ENCODE measurements at places on chromosomes 2 and 18.

DNA sequence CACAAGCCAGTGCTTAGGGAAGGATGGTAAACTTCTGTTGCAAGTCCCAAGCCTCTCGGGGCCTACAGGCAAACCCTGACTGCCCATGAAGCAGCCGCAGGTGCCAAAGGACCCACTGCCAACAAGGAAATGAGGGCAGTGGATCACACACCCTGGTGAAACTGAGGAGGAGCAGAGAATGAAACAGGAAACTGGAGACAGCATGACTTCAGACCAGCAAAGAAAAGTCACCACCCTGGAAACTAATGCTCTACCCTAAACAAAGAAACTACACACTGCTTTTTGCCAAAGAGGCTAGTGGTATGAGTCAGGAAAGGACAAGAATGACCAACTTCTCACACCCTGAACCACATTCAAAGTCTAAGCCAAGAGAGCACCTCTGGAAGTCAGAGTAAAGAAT, 97.2 kb downstream of the MYO5B start:
- no peak for ATAC-seq

- ATAC-seq: peak; percentile 81
Measured at GRCh38 chr2:120109186-120110061, 96.5 kb downstream of the EPB41L5 start.

DNA sequence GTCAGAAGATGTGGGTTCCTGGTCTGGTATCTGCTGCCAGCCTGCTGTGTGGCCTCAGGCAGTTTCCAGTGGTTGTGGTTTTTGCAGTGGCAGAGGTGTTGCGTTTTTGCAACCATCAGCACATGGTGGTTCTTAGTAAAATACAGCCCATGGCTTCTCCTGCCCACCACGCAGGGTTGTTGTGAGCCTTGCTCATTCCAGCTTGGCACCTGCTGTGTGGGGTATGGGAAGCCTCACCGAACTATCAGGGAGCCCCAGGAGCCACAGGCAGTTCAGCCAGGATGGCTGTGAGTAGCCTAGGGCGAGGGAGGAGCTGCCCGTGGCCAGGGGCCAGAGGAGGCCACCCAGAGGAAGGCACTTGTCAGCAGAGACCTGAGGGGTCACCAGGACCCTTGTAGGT, 9.8 kb downstream of the ARID5A start:
- no peak for ATAC-seq

- ATAC-seq: no peak
Measured at GRCh38 chr2:143594161-143594560, 464.9 kb downstream of the ARHGAP15 start.

GRCh38 chr2:127083819-127084503, 23.0 kb downstream of the BIN1 start:
- peak; percentile 23 for ATAC-seq

- no peak for ATAC-seq
Measured at GRCh38 chr2:64708829-64709228, 55.1 kb upstream of the SERTAD2 start.

DNA sequence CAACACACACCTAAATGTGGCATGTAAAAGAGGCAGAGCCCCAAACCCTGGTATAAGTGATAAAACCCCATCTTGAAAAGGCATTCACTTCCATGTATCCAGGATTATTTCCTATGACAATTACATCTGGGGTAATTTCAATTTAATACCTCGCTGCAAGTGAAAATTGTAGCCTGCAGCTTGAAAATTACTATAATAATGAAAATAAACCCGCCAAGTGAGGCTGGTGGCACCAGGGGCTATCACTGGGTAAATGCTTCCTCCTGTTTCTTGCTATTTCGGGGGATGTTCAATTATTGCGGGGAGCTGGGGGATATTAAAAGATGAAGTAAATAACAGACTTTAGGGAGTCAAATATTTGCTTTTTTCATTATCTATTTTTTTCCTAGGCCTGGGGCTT, 159.5 kb upstream of the CAPN13 start:
- ATAC-seq: no peak

DNA sequence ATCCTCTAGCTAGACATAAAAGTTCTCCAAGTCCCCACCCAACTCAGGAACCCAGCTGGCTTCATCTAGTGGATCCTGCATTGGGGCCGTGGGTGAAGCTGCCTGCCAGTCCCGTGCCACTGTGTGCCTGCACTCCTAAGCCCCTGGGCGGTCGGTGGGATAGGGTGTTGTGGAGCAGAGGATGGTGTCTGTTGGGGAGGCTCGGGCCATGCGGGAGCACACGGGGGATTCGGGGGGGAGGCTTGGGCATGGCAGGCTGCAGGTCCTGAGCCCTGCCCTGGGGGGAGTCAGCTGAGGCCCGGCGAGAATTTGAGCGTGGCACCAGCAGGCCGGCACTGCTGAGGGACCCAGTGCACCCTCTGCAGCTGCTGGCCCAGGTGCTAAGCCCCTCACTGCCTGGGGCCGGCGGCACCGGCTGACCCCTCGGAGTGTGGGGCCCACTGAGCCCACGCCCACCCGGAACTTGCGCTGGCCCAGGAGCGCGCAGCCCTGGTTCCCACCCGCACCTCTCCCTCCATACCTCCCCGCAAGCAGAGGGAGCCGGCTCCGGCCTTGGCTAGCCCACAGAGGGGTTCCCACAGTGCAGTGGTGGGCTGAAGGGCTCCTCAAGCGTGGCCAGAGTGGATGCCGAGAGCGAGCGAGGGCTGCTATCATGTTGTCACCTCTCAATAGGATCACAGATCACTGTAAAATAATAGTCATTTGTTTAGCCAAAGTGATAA, 86.4 kb downstream of the ARL6IP6 start:
- no peak for ATAC-seq

DNA sequence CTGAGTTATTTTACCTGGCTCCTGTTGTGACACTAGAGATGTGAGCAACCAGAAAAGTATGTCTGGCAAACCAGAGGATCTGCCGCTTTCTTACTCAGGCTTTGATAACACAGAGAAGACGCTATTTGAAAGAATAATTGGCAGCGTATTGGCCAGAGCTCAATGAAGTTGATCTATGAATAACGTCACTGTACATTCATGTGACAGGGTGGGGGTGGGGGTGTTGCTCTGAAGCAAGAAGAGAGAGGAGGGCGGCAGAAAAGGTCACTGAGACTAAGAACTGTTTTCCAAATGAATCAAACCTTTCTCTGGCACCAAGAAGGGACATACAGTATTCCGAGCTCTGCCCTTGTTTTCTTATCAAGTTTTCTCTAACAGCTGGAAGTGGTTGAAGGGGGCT, 1.7 kb upstream of the ONECUT2 start:
- ATAC-seq: no peak

GRCh38 chr2:233350708-233351107, 3.6 kb upstream of the DGKD start:
- peak; percentile 91 for ATAC-seq

- no peak for ATAC-seq
Measured at GRCh38 chr2:45172142-45172541, 162.9 kb upstream of the SIX2 start.

DNA sequence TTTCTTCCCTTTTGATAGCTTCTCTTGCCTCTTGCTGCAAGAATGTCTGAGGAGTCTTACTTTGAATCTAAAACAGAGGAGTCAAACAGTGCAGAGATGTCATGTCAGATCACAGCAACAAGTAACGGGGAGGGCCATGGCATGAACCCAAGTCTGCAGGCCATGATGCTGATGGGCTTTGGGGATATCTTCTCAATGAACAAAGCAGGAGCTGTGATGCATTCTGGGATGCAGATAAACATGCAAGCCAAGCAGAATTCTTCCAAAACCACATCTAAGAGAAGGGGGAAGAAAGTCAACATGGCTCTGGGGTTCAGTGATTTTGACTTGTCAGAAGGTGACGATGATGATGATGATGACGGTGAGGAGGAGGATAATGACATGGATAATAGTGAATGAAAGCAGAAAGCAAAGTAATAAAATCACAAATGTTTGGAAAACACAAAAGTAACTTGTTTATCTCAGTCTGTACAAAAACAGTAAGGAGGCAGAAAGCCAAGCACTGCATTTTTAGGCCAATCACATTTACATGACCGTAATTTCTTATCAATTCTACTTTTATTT, 133.5 kb upstream of the CDCA7 start:
- ATAC-seq: no peak

GRCh38 chr18:8329186-8329771, 280.0 kb upstream of the RAB12 start:
- peak; percentile 53 for ATAC-seq

GRCh38 chr18:57539702-57540101, 46.8 kb downstream of the FECH start:
- ATAC-seq: no peak

- ATAC-seq: no peak
Measured at GRCh38 chr2:101655702-101656422, 41.6 kb upstream of the MAP4K4 start.

DNA sequence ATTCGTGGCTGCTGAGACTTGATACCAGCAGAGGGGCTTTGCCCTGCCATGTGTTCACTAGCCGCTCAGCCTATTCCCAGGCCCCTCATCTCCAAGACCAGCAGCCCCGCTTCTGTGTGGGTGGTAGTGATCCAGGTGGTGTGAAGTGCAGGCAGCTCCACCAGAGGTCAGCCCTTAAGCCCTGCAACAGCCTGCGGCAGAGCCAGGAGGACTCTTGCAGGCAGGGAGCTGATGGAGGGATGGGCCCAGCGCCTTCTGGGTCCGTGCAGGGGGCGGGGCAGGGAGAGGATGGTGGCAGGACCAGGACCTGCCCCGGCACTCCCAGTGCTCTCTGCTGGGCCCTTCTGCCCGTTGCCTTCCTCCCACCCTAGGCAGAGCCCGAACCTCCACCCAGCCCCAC, 162.0 kb downstream of the SH3BP4 start:
- no peak for ATAC-seq

DNA sequence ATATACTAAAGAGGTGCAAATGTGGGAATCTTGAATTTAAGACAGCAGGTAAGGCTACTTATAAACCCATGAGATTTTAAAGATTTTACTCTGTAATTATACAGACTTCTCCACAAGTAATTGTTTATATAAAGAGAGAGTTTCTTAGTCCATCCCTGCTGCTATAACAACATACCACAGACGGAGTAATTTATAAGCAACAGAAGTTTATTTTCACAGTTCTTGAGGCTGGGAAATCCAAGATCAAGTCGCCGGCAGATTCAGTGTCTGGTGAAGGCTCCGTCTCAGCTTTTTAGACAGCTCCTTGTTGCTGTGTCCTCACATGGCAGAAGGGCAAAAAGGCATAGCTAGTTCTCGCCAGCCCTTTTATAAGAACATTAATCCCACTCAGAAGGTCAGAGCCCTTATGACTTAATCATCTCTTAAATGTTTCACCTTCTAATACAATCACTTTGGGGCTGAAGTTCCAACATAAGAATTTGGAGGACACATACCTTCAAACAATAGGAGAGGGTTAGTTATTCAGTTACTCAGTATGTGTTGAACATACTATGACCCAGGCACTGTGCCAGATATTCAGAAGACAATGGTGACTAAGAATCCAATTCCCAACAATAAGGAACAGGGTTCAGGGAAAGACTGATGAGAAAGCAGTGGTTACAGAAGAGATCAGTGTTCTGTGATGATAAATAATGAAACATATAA, 466.0 kb downstream of the RIT2 start:
- ATAC-seq: no peak

GRCh38 chr18:11113046-11113548, 36.3 kb downstream of the PIEZO2 start:
- no peak for ATAC-seq

DNA sequence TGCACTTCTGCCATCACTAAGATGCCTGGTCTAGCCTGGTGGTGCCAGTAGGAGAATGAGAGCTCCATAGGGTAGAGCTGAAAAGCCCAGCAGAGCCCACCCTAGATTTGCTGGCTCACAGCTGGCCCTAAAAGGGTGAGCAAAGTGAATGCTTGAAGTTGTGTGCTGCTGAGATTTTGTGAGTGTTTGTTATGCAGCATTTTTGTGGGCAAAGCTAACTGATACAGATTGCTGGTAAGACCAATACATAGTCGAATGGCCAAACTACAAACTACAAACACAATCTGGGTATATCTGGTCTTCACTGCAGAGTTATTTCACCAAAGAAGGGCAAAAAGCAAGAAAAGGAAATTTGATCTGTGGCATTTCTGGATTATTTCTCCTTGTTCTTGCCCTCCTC, 7.1 kb upstream of the AGAP1 start:
- ATAC-seq: no peak

GRCh38 chr2:162111958-162112850, 38.2 kb upstream of the DPP4 start:
- no peak for ATAC-seq

- no peak for ATAC-seq
Measured at GRCh38 chr2:154554046-154554445, 144.4 kb upstream of the KCNJ3 start.

GRCh38 chr18:77084688-77085035, 47.9 kb downstream of the MBP start:
- ATAC-seq: no peak

- ATAC-seq: no peak
Measured at GRCh38 chr18:76482971-76483691, 11.9 kb downstream of the ZNF516 start.

GRCh38 chr2:127510073-127510472, 16.2 kb downstream of the IWS1 start:
- ATAC-seq: no peak

GRCh38 chr2:69111076-69111475, 98.1 kb downstream of the ANTXR1 start:
- no peak for ATAC-seq

DNA sequence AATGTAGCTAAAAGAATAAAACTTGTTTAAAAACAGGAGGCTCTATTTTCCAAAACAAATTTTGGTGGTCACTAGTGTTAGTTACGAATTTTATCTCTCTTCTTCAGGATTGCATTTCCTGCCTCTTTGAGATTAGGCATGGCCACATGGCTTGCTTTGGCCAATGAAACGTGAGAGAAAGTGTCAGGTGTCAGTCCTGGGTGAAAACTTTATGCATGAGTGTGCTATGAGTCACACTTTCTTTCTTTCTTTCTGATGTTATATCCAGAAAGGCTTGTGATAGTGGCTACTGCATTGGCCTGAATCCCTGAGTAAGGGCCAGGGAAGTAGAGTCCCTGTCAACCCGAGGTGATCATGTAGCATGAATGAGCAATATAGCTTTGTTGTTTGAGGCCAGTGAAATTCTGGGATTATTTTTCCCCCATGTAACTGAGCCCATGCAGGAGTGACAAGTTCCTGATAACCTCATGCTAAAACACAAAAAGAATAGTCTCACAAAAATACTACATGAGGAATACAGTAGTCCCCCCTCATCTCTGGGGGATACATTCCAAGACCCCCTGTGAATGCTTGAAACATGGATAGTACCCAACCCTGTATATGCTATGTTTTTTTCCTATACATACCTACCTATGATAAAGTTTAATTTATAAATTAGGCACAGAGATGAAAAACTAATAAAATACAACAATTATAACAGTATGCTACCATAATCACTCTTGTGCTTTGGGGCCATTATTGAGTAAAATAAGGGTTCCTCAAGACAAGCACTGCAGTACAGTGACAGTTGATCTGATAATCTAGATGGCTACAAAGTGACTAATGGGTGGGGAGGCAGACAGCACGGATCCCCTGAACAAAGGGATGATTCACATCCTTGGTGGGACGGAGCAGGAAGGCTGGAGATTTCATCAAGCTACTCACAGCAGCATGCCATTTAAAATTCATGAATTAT, 109.5 kb downstream of the CDC42EP3 start:
- peak; percentile 89 for ATAC-seq

GRCh38 chr2:96788442-96789244, 27.4 kb upstream of the CNNM3 start:
- peak; percentile 90 for ATAC-seq

Measured in SK-N-SH treated with all-trans-retinoic acid at 6 μM for 48 hours (cell line).